GM04504 (cell line): ENCODE measurements at places on chromosomes 7 and 10.

DNA sequence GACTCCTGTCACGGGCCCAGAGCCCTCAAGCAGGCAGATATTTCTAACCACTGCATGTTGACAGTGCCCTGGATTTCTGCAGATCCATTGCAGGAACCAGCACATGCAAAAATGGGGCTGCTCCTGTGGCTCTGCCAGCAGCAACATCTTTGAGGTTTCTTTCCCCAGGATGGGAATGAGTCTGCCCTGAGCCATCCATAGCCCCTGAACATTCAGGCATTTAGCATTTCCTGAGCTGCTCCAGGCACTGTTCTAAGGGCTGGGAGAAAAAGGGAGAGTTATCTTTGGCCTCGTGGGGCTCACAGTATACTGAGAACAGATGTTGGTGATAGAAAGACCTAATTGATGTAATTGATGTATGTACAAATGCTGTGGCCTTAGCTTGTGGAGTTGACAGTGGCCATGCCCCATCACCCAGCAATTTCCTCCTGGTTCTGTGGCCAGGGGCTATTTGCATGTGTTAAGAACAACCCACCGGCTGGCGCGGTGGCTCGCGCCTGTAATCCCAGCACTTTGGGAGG lies 66.0 kb upstream of the LRRC4 start:
- DNase-seq: no peak

- DNase-seq: no peak
These were observed 187.8 kb downstream of the PLPP4 start for GRCh38 chr10:120644556-120645410.

DNA sequence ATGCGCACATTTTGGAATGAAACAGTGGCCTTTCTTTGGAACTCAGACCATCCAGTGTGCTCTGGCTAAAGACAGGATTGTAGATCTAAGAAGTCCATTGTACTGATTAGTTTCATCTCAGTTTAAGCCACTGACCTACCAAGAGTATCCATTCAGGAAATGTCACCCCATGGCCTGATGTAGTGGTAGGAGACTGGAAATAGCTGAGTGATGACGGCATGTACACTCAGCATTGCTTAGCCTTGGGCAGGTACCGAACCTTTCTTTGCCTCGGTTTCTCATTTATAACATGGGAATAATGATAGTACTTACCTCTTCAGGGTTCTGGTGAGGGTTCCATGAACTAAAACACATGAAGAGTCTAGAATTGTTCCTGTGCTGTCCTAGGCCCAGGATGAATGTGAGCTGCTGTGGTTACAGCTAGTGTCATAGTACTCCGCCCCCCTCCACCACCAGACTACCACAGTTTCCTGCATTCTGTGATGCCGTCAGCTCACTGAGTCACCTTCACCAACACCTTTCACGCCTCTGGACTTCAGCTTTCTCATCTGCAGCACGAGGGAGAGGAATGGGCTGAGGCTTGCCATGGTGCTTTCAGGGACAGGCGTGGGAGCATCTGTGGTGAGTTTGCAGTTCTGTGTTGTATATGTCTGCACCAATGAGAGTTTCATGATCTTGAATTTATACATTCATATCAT lies 484.0 kb upstream of the GALNT17 start:
- DNase-seq: no peak

DNA sequence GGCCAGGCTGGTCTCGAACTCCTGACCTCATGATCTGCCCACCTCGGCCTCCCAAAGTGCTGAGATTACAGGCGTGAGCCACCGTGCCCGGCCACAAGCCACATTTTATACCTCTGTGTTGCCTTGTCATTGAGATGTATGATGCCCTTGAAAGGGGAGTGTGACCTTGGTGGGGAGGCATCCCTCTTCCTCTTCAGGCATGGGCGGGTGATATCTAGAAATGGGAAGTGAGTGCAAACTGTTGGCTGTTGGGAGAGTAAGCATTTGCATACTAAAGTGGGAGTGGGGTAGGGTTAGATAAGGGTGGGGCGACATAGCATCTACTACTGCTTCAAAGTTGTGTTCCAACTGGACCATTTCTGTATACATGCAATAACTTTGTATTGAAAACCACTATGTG lies 20.1 kb downstream of the RP9 start:
- no peak for DNase-seq

DNA sequence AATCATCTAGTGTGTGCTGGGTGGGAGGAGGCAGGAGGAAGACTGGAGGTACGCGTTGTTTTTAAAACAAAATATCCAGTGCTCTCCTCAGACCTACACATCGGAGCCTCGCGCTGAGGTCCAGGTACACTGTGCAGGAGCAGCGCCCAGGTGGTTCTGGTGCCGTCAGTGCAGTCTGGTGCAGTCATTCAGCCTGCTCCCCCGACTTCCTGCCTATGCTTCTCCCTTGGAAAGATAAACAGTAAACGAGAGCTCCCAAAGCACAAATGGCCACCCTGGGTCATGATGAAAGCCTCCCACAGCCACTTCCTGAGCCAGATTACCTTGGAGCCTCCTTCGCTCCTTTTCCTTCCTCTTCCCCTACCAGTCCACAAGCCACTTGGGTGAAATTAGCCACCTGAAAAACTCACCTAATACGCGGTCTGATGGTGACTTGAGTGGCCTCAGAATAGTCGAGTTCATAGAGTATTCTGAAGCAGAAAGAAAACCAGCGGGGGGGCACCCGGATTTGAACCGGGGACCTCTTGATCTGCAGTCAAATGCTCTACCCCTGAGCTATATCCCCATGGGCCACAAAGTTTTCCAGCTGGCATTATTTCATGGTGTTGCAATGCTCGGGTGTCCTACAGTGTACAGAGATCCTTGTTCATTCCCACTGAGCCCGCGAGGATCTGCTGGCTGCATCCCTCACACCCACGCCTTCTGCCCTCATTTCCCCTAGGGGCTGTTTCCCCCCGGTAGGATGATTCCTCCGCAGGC lies 82.5 kb downstream of the ZNF467 start:
- DNase-seq: peak; percentile 56

- no peak for DNase-seq
These were observed 115.9 kb upstream of the MEOX2 start for GRCh38 chr7:15802425-15802824.

DNA sequence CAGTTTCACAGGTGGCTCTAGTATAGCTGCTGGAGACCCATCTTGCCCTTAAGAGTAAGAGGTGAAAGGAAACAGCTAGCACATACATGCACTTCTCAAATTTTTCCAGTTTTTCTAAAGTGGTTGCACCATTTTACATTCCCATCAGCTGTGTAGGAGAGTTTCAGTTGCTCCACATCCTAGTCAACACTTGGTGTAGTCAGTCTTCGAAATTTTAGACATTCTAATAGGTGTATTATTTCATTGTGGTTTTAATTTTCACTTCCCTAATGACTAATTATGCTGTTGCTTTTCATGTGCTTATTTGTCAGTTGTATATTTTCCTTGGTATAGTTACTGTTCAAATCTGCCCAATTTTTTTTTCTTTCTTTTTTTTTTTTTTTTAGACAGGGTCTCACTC lies 9.5 kb upstream of the HACD1 start:
- DNase-seq: no peak

- no peak for DNase-seq
These were observed 17.6 kb upstream of the PRXL2A start for GRCh38 chr10:80390740-80391139.

DNA sequence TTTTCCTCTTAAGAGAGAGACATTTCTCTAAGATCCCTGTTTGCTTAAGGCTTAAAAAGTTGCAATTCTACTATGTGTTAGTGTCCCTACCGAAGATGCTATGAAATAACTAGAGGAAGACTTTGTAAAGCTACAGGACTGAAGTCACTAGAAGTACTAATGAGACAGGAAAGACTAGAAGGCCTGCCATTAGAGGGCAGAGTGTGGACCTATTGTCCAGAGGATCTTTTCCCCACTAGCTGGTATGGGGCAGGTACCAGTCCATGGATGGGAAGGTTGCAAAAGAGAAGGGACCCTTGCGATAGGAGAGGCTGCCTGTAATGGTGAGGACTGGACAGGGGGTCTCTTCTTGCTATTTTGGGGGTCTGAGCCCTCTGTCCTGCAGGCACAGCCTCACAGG lies 178.1 kb downstream of the TMEM178B start:
- no peak for DNase-seq

GRCh38 chr7:142496545-142496991 lies 238.7 kb upstream of the PRSS58 start:
- DNase-seq: no peak

GRCh38 chr10:44913350-44914081 lies 2.4 kb downstream of the TMEM72 start:
- no peak for DNase-seq

DNA sequence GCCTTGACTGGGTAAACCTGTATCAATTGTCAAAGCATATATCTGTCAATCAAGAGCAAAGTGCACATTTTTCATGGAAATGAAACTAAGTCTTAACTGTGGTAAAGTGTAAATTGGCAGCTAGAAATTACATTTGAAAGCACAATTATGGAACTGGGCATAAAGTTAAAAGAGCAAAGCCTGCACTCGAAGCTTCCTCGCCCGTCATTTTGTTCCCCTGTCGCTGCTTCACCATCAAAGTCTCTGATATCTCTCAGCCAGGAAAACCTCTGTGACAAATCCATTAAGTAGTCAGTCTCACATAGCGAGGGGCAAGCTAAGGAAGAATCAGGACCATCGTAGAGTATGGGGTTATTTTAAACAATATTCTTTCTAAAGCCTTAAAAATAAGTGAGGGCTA lies 27.9 kb downstream of the PON1 start:
- DNase-seq: no peak

DNA sequence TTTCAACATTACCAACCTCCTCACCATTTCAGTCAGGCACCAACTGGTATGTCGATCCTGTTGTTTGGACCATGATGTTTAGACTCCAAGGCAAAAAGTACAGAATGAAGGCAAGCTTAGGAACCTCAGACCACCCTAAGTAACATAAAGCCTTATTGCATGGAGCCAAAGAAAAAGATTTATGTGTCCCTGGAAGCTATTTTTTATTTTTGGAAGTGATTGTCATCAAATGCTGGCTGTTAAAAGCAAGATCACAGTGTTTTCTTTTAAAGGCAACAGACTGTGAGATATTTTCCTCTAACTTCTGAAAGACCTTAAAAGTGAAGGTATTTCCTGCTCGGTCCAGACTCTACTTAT lies 8.2 kb downstream of the ASB15 start:
- DNase-seq: no peak

DNA sequence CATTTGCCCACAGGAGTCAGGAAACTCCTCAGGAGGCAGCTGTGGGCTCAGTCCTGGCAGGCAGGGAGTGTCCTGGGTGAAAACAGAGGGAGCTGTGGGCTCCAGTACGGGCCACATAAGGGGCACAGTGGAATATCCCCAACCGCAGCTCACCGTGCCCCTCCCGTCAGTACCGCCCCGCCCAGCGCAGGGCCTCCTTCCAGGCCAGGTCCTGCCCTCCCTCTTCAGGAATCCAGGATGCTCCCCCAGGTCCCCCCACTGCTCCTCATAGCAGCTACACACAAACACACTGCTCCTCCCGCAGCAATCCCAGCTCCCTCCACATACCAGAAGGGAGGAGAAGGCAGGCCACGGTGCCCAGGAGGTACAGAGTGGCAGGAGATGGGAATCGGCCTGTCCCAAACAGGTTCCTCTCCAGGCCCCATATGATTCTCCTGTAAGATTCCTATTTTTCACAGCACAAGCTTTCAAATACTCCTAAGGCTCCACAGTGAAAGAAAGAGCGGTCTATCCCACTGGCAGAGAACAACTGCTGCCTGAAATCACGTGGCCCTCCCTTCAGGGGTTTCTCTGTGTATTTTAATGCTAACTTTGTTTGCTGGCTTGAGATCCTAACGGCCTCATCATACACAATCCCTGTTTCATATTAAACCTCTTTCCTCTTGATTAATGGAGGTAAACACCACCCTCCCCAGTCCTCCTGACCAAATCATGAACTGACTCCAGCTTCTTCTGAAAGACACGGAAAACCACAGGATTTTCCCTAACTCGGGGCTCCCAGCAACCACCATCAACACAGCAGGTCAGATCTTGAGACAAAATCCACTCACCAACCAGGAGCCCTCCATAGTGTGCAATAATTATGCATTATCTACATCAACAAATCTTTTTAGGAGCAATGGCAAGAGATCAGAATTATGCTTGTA lies 178.7 kb downstream of the TNS3 start:
- no peak for DNase-seq

- DNase-seq: no peak
These were observed 80.2 kb downstream of the RBM20 start for GRCh38 chr10:110724116-110724921.

- no peak for DNase-seq
These were observed 44.7 kb upstream of the CDK6 start for GRCh38 chr7:92881091-92881485.

- peak; percentile 73 for DNase-seq
These were observed 36.5 kb upstream of the AP5Z1 start for GRCh38 chr7:4738711-4739527.

DNA sequence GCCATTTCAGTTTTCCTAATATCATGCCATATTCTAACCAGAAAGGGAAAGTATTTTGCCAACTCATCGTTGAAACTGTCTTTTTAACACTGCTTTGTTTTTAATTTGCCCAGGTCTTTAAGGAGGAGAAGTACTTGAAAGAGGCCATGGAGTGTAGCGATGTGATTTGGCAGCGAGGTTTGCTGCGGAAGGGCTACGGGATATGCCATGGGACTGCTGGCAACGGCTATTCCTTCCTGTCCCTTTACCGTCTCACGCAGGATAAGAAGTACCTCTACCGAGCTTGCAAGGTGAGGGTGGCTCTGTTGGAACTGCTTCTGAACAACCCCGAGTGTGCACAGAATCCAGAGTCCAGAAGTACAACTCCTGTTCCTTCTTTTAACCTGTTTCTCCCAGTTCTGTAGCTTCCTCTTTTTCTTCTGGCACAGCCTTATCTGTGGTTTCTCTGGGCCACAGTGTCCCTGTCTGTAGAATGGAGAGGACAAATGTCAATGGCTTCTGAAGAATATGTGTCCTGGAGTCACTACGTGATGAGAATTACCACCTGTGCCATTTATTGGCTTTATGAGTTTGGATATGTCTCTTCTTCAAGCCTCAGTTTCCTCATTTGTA lies 60.1 kb downstream of the LANCL2 start:
- no peak for DNase-seq

GRCh38 chr10:406976-407375 lies 271.7 kb downstream of the ZMYND11 start:
- DNase-seq: no peak

- no peak for DNase-seq
These were observed 172.5 kb downstream of the KIAA1217 start for GRCh38 chr10:24381235-24382010.

DNA sequence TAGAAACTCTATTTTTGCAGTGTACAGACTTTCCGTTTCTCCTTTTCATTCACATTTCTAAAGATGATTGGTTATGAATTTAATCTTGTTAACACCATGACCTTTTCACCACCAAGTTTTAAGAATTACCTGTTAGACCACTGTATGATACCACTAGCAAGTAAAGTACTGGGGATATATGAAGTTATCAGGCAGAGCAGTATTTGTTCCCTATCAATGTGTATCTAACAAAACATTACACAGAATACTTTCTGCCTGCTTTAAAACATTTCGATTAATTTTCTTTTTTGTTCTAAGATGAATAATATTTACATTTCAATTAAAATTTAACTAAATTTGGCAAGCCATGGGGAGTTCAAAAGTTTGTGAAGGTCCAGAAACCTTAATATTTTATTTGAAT lies 49.9 kb upstream of the AHR start:
- no peak for DNase-seq
